Spinal cord (tissue), 10 donors: ENCODE measurements at places on chromosomes 7 and 10. TPM values are rescaled to one million over a fixed set of nuclear protein-coding genes. Genes with fewer than 3 reads are reported as not detected.

- no peak for DNase-seq
These were observed 469 bp downstream of the MSS51 start for GRCh38 chr10:73432646-73433537.

- DNase-seq: no peak
These were observed 34.6 kb downstream of the AGK start for GRCh38 chr7:141585592-141586510.

- peak; percentile 53 for DNase-seq
These were observed 16.0 kb downstream of the GRIFIN start for GRCh38 chr7:2460188-2460587.

DNA sequence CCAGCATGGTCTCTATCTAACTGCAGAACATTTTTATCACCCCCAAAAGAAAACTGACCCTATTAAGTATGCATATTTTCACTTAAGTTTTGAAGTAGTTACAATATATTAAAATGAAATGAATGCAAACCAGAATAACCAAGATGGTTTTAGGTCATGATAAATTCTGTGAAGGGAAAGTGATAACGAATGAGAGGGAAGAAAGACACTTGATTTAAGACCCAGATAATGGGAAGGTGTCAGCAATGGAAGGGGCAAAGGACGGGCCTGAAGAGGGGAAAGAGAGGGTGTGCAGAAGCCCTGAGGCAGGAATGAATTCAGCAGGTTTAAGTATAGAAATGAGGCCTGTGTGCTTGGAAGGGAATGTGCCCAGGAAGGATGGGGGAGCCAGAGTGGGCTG, 61.1 kb upstream of the IGFBP3 start:
- no peak for DNase-seq

Gene SLC26A5
- 0.44 TPM for total RNA-seq

- no peak for DNase-seq
These were observed 199.9 kb upstream of the FAM3C start for GRCh38 chr7:121595758-121596696.

Gene ANKRD16
- total RNA-seq: 10.1 TPM

DNA sequence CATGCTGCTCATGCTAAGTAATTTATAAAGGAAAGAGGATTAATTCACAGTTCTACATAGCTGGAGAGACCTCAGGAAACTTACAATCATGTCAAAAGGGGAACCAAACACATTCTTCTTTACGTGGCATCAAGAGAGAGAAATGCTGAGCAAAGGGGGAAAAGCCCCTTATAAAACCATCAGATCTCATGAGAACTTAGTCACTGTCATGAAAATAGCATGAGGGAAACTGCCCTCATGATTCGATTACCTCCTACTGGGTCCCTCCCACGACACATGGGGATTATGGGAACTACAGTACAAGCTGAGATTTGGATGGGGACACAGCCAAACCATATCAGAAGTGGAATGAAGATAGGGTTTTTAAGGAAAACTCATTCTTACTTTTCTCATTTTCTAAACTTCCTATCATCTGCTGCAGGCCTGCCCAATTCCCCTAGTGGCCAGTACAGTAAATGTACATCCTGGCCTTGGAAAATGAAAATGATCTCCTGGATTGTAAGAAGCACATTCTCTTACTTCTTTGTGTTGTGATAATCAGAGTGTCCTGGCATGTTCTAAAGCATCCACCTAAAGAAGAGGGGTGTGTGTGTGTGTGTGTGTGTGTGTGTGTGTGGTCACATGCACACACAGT, 421.5 kb downstream of the LRMDA start:
- no peak for DNase-seq

Gene RADIL
- 4.8 TPM for total RNA-seq

GRCh38 chr10:16933783-16934182, 116.6 kb upstream of the RSU1 start:
- DNase-seq: no peak

- no peak for DNase-seq
These were observed 107.2 kb upstream of the INHBA start for GRCh38 chr7:41809940-41810576.

- DNase-seq: no peak
These were observed 189.9 kb downstream of the ZEB1 start for GRCh38 chr10:31508882-31509281.

GRCh38 chr10:79159785-79160184, 91.0 kb downstream of the ZMIZ1 start:
- DNase-seq: no peak
